ENCODE measurements at places on chromosomes 6 and 20.

- no peak for DNase-seq
Observed at GRCh38 chr6:48837744-48838143, 625.3 kb downstream of the MMUT start.

GRCh38 chr6:107185391-107185970, 70.2 kb upstream of the BEND3 start:
- DNase-seq = no peak

- no peak for DNase-seq
Observed at GRCh38 chr20:54573838-54574237, 98.4 kb downstream of the DOK5 start.

- DNase-seq = peak; percentile 31
Observed at GRCh38 chr6:45677381-45678284, 299.9 kb upstream of the SUPT3H start.

DNA sequence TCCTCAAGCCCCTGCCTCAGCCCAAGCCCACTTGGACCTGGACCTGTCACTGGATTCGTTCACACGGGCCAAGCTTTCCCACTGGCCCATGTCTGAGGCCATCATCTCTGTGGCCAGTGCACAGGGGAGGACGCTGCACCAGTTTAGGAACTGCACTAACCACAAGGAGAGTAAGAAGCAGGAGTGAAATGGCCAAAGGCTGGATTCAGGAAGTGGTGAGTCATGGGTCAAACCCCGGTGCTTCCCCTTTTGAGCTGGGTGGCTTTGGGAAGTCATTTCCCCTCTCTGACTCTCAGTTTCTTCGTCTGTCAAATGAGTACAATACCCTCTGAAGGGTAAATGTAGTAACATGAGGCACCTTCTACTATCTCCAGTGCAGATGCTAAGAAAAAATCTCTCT, 87.9 kb downstream of the CD40 start:
- DNase-seq = peak; percentile 38

DNA sequence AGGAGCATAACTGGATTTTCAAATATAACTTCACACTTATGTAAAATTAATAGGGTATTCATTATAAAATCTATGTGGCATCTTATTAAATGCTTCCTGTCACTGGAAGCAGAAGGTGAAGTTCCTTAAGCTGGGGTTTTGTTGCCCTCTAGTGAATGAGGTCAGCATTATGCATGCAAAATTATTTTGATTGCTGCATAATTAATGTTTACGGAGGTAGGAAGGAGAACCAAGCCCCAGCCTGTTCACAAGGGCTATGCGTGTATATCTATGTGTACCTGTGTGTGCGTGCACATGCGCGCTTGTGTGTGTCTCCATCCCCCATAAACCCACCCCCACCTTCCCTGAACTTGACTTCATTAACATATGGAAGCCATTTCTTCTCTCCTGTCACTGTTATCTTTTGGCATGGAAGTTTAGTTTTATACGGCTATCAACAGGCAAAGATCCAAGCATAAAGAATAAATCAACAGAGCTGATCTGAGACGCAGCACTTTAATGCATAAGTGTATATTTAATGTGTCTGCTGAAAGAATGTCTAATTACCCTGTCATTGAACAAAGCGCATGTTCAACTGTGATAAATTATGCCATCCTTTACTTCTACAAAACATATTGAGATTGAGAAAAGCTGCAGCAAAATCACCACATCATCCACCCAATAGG, 90.2 kb upstream of the CDH4 start:
- no peak for DNase-seq

DNA sequence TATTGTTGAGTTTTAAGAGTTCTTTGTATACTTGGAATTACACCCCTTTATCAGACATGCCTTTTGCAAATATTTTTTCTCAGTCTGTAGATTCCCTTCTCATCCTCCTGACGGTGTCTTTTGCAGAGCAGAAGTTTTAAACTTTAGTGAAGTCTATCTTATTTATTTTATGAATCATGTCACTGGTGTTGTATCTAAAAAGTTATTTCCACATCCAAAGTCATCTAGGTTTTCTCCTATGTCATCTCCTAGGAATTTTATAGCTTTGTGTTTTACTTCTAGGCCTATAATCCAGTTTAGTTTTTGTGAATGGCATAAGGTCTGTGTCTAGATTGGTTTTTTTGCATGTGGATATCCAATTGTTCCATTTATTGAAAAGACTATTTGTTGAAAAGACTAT, 271.3 kb downstream of the KIF16B start:
- DNase-seq = no peak

DNA sequence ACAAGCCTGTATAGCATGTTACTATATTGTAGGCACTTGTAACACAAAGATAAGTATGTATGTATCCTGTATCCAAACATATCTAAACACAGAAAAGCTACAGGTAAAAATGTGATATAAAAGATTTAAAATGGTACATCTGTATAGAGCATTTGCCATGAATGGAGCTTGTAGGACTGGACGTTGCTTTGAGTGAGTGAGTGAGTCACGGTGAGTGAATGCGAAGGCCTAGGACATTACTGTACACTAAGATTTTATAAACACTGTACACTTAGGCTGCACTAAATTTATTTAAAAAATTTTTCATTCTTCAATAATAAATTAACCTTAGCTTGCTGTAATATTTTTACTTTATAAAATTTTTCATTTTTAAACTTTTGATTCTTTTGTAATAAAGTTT, 136.9 kb downstream of the NKAIN2 start:
- no peak for DNase-seq

- DNase-seq = no peak
Observed at GRCh38 chr6:26107935-26108334, 20.7 kb downstream of the HFE start.

GRCh38 chr6:137866200-137866913, 702 bp upstream of the TNFAIP3 start:
- DNase-seq = peak; percentile 63

- peak; percentile 50 for DNase-seq
Observed at GRCh38 chr6:1604158-1605003, 5.3 kb upstream of the FOXC1 start.

GRCh38 chr20:61169874-61170273, 82.2 kb upstream of the CDH4 start:
- no peak for DNase-seq

- DNase-seq = no peak
Observed at GRCh38 chr20:41877911-41878310, 259.7 kb upstream of the CHD6 start.

- no peak for DNase-seq
Observed at GRCh38 chr6:11368760-11369159, 136.3 kb upstream of the NEDD9 start.

DNA sequence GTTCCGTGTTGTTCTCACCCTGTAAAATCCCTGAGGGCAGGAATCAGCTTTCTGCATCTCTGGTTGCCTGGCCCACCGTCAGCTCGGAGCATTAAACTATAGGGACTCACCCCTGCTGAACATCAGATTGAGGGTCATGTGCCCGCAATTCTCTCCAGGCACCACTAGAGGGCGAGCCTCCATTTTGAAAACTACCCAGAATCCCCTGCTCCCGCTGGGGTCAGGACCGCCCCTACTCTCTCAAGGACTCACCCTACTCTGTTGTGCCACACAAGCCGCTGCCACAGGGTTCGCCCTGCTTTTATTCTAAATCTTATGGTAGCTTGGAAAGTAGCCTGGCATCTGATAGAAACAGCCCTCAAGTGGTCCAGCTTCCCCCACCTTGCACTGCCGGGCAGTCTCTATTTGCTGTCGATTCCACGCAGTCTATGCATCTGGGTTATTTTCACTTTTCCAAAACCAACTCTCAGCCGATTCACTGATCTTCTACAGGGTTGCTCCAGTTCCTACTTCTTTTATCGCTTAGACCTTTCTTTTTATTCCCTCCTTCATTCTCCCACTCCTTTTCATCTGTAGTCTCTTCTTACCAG, 244.1 kb upstream of the QKI start:
- peak; percentile 37 for DNase-seq

DNA sequence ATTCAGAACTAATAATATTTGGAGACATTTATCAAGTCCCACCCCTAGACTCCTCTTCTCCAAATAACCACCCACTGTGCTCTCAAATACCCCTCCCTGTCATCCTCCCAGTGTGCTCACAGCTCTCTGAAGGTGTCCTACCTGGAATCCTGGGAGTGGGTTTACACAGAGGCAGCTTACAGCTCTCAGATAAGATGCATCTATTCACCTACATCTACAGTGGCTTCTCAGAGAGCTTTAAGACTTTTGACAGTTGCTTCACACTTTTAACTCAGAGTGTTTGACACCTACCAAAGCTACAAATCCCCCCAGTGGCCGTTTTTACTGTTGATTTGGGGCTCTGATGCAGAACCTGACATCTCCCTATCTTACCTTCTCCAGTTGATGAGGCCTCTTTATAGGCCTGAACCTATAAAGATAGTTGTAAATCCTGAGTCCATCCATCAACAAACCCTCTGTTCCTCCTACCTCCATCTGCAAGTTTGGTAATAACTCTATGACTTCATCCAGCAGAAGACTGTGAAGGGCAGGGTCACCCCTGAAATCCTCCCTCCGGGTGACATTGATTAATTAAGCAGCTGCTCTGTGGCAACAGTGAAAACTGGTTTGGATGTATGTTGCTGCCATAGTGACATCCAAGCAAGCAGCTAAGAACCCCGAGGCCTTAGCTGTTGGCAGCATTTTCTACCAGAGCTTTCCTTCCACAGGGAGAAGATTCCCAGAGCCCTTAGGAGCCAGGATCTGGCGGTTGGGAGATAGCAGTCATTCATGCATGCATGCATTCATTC, 226.1 kb upstream of the RREB1 start:
- DNase-seq = peak; percentile 53

DNA sequence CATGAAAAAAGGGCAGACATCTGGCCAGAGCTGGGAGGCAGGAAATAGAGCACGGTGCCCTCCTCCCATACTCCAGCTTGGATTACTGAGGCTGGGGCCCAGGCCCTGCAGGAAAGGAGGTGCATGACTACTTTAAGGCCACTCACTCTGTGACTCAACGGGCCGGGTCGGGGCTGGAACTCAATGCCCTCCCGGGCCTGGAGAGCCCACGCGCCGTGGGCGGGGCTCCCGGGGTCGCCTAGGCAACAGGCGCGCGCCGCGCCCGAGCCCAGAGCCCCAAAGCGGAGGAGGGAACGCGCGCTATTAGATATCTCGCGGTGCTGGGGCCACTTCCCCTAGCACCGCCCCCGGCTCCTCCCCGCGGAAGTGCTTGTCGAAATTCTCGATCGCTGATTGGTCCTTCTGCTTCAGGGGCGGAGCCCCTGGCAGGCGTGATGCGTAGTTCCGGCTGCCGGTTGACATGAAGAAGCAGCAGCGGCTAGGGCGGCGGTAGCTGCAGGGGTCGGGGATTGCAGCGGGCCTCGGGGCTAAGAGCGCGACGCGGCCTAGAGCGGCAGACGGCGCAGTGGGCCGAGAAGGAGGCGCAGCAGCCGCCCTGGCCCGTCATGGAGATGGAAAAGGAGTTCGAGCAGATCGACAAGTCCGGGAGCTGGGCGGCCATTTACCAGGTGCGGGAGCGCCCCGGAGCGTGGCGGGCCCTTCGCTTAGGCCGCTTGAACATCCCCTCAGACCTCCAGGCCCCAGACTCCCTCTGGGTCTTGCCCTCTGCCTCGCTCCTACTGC, at the start of gene PTPN1:
Gene PTPN1 (plus strand): TSS at position 461 of the 783 bp plus-strand sequence. CDS start 145 bp downstream, at position 606.
- DNase-seq = peak; percentile 98

- no peak for DNase-seq
Observed at GRCh38 chr6:114600381-114600780, 257.6 kb upstream of the HS3ST5 start.
